Stimulated activated CD8-positive, alpha-beta memory T cell treated with anti-CD3 and anti-CD28 coated beads, Interleukin-2, amount 100 ng/mL, for 1 hour (primary cell): ENCODE measurements at places on chromosomes 11 and 22.

GRCh38 chr11:122977470-122978298 lies 4.0 kb downstream of the BSX start:
- no peak for DNase-seq

- no peak for DNase-seq
Observed at GRCh38 chr22:37018086-37018814, 997 bp downstream of the TST start.

DNA sequence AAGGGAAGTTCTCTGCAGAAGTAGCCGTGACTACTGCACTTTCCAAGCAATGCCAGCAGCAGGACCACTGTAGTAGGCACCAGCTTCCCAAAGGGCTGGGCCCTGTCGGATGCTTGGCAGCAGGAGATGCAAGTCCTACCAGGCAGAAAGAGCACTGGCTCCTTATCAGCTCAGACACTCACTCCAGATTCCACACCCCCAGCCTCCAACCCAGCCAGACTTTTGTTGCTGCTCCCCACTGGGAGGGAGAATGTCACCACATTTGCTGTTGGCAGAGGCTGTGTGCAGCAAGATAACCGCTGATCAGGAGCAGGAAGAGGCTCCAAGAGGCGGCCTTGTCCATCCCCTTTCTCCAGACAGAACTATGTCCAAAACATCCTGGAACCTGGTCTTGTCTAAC lies 118.7 kb downstream of the C11orf58 start:
- DNase-seq: no peak

DNA sequence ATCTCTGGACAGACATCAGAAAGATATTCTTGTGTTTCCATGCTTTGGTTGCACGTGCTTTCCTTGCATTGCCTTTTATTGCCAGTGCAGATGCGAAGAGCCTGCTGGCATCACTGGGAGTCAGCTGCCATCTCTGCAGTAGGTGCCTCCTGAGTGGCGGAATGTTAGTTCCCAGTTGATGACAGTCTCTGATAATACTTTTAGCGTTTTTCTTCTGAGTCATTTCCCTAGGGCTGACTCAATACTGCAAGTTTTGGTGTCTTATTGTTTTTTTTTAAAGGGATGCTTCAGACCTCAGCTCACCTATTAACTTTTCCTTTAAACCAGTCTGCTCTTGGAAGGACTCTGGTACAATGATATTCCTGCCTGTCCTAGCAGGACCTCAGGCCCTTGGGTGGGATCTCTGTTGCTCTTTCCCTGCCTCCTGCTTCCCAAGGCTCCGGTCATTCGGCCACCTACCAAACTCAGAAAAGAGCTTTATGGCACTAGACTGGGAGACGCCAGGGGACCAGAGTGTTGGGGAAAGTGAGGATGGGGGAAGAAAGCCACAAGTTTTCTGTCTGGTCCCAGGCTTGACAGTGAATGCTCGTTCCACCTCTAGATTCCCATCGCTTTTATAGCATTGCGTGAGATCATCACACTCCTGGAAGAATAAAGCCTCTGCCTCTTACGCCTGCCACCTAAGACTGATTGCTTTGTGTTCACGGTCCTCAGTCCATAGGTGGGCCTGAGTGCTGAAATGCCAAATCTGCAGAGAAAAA lies 308.7 kb downstream of the DDX10 start:
- DNase-seq: no peak

GRCh38 chr11:106077609-106078455 lies at the start of gene AASDHPPT:
Gene AASDHPPT (plus strand): TSS chr11:106077662. CDS start chr11:106077711, 49 bp downstream.
- DNase-seq: peak; percentile 9

DNA sequence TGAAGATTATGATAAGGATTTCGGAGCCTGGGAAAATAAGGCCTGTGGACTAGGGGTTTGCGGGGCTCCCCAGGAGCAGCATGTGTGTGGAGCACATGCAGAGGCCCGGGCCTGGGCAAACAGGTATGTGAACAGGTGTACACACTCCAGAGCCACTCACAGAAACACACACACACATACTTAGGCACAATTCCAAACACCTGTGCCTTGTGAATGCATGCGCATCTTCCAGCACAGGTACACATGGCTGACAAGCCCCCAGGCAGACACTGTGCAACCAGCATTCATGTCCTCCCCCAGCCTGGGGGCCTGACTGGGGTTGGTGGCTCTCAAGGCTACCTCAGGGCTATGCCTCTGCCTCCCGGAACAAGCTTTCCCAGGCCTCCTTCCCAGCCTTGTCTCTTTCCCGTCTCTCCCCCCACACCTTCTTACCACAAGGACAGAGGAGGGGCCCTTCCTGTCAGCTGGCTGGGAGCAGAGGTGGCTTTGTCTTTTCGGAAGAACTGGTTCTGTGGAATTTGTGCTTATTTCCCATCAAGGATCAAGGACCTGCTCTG lies 2.6 kb upstream of the P2RY6 start:
- no peak for DNase-seq
